Hippocampal formation (tissue), 2 donors: ENCODE measurements at places on chromosomes 7 and 10.

DNA sequence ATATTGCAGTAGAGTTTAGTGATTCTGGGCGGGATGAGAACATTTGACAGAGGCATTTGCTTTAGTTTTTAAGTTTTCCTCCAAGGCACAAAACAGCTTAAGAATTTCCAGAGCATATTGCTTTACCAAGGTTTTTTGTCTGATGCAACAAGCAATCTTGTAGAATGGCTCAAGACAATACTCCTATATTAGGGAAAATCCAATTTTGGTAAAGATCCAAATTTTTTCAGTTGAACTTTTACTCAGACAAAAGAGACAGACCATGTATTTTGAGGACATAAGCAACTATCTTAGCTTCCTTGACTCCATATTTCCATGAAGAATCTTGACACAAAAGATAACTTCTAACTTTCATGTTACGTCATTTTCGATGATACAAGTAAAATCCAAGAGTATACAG, 92.3 kb upstream of the NANOS1 start:
- no peak for DNase-seq

GRCh38 chr10:34606890-34607289, 208.2 kb downstream of the PARD3 start:
- no peak for DNase-seq

- no peak for DNase-seq
These were observed 886.7 kb upstream of the GHITM start for GRCh38 chr10:83252596-83252995.

DNA sequence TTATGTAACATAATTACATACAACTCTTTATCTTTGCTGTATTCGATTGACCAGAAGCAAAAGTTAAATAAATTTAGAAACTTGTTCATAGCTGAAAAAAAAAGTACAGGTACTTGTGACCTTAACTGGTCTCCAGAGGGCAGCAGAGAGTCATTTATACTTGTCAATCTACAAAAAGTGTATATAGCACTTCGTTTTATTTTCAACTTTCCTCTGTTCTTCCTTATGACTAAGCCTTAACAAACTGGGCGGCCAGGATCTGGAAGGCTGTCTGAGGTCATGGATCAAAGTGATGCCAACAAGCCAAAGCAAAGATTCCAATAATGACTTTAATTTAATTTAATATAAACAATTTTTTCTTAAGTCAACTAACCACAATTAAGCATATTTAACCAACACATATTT, 29.8 kb downstream of the C10orf67 start:
- peak; percentile 78 for DNase-seq

DNA sequence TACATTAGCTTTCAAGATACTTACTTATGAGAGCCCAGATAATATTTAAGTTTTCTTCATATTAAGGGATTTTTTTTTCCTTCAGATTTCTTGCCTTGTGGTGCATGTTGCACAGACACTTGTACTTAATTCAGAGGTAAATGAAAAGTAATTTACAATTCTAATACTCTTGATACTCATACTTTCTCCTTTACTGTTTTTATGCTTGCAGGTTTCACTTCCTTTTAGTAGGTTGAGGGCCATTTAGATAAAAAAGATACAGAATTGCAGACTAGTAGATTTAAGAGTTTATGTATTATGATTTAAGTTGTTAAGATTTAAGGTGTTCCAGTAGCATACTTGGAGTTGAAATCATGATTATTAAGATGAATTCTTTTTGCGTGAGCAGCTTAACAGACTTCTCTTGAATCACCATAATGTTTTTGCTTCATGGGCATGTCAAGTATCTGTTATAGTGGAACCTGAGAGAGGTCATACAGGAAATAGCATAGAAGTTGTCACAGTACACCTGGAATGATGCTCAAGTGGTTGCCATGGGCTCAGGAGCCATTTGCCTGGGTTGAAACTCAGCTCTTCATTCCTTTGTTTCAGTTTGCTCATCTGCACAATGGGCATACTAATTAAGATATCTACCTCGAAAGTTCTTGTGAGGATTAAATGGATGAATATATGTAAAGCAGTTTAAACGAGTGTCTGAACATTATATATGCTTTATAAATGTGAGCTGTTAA, 174.8 kb upstream of the PRPS1L1 start:
- DNase-seq, result no peak

- no peak for DNase-seq
These were observed 65.0 kb upstream of the PLXNA4 start for GRCh38 chr7:132641238-132641637.

DNA sequence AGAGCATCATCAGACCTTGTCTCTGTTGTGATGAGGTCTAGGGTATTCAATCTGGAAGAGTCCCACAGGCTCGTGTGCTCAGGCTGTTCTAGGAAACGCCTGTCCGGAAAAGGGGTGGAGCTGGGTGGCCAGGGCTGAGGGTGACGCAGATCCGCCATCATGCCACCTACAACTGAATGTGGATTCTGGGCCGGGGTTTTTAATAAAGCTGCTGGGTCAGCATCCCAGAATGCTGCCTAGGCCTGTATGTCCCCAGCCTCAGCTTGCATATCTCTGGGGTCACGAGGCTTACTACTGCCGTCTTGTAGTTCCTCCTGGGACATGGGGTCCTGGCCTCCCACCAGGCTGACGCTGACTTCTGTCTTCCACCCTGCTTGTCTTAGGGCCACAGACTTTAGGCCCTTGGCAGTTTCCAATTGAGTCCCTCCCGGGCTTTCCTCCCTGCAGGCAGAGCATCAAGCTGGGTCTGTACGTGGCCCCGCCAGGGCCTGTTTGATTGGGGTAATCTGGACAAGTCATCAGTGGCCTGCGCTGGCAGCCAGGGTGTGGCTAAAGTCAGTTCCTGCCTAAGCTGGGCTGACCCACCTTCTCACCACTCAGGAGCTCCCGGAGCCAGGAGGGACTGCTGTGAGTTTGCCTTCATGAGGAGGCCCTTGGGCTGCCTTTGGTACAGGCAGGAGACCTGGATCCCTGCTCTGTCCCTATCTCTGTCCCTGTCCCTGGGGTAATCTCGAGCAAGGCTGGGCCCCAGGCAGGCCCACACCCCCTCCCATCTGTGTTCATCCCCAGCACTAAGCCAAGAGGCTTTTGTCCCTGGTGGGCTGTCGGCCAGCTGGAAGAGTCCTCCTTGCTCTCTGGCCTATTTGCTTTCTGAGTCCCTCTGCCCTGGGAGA, 79.9 kb downstream of the ZMIZ1 start:
- DNase-seq, result peak; percentile 79

- no peak for DNase-seq
These were observed 39.7 kb upstream of the DIP2C start for GRCh38 chr10:729213-729612.

DNA sequence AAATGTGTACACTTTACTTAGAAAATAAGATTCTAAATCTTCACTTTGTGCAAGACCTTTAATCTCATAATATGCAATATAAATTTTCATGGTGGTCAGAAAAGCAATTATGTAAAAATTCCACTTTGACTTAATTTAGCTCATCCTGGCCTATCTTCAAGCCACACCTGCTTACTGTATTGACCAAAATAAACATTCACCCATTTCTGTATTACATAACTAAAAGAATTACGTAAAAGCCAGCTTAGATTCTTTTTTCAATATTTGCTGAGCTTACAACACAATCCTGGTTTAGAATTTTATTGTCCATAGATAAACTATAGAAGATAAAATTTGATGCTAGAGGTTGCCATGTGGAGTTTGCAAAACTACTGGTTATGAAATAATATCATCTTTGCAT, 172.9 kb upstream of the GRM3 start:
- no peak for DNase-seq

DNA sequence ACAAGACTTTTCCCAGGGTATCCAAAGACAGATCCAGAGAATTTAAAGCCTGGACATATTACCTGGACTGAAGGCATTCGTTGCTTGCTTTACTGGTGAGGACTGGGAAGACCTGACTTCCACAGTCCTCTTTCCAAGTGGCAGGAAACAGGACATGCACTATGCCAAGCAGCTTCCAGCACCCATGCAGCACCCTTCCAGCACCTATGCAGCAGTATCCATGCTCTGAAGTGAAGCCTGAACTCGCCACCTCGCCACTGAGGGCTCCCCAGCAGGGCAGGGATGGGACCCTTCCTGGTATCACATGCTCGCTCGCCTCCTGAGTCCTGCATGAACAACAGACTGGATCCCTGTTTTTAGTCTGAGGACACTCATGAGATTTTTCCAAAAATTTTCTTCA, 189.9 kb upstream of the KLF14 start:
- no peak for DNase-seq

DNA sequence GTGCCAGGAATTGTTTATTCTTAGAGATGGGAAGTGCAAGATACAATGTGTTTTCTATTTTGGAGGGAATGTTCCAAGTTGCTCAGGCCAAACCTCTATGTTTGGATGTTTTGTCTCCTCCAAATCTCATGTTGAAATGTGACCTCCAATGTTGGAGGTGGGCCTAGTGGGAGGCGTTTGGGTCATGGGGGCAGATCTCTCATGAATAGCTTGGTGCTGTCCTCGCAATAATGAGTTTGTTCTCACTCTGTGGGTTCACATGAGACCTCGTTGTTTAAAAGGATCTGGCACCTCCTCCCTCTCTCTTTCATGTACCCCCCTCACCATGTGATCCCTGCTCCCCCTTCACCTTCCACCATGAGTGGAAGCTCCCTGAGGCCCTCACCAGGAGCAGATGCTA, 8.3 kb upstream of the GDF10 start:
- no peak for DNase-seq

DNA sequence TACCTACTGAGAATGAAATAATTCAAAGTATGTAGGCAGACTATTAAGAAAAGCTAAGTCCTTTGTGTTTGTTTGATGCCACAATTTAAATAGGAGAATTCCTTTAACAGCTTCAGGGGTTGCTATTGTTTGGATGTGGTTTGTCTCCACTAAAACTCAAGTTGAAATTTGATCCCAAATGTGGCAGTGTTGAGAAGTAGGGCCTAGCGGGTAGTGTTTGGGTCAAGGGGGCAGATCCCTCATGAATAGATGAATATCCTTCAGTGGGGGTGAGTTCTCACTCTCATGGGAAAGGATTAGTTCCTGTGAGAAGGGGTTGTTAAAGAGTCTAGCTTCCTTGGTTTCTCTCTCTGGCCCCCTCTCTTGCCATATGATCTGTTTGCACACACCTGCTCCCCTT, 97.0 kb downstream of the HGF start:
- no peak for DNase-seq

DNA sequence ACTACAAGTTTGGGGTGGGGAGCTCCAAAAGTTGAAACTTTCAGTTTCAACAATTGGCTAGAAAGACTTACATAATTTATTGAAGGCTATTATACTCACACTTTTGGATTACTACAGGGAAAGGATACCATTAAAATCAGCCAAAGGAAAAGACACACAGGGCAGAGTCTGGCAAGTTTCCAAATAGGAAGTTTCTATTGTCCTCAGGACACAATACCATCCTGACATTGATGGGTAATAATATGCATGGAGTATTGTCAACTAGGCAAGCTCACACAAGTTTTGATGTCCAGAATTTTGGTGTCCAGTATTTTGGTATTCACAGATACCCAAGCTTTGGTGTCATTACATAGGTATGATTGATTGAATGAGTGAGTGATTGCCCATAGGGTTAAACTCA, 872.6 kb upstream of the SORCS1 start:
- DNase-seq, result no peak

DNA sequence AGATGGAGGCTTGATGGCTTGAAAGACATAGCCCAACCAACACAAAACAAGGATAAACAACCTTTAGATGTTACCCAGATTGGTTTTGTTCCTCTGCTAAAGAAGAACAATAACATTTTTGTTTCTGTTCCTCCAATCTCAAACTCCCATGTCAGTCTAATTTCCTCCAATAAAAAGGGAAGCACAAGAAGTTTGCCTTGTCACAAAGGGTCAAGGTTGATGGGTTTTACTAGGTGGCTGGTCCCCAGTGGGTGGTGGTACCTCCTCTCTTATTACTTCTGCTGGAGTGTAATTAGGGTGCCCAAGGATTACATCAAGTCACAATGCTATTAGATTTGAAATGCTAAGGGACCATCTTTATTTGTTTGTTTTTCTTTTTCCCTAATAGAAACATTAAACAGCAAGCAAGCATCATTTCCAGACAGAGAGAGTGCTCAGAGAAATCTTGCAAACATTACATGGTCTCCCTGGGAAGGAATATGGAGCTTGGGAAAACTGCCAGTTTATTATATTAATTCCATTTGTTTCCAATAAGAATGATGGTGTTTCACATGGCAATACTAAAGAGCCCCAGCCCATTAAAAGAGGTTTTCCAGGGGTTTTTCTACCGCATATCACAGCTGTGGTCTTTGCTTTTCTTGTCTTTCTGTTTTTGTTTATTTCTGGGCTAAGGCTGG, 78.3 kb upstream of the AOAH start:
- DNase-seq, result no peak

GRCh38 chr7:29478226-29478625, 85.4 kb upstream of the PRR15 start:
- DNase-seq, result no peak

DNA sequence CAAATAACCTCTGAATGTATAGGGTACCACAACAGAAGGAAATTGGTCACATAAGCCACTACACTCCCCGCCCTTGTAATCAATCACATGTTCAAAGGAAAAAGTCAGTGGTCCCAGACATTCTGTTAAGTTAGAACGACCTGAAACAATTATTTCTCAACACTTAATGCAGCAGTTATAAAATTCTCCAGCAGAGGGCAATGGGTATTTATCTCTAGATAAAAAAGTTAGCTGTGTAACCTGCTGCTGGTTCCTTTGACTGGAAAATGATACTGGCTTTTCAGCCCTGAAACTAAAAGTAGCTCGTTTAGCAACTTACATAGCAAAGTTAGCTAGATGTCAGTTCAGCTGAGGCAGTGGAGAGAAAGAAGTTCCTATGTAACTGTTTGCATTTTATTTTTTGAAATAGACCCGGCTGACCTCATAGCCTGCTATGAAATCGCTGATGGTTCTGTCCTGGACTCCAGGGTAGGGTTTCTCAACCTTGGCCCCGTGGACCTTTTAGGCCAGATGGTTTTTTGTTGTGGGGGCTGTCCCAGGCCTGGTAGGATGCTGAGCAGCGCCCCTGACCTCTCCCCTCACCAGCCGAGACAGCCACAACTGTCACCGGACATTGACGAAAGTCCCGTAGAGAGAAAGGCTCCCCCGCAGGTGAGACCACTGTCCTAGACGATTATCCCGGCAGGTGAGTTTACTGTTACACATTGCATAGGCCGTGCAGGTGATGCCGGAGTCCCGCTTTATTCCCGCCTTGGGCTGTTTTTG, 40.2 kb upstream of the PROSER2 start:
- DNase-seq, result no peak

- DNase-seq, result no peak
These were observed 30.9 kb downstream of the TMEM120A start for GRCh38 chr7:75963381-75963995.

GRCh38 chr10:93039721-93040120, 20.9 kb upstream of the CYP26C1 start:
- DNase-seq, result no peak
